NCI-H510A treated with DMSO at 0.1 percent for 48 hours (cell line): ENCODE measurements at places on chromosomes 2 and 18.

DNA sequence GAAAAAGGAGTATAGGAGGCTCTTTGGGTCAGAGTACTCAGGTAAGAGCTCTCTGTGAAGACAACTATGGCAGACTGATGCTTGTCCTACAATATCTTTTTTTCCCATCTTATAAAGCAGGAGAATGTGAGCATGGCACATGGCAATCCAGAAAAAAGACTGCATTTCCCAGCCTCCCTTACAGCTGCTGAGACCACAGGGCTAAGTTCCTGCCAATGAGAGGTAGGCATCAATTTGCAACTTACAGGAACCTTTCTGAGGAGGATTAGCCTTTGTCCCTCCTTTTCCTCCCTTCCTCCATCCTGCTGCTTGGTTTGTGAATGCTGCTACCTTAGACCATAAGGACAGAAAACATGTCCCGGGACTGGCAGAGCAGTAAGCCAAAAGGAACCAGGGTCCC, 37.8 kb upstream of the ST8SIA5 start:
- no peak for DNase-seq

- no peak for DNase-seq
Measured at GRCh38 chr2:224802407-224802806, 86.2 kb upstream of the CCDC195 start.

DNA sequence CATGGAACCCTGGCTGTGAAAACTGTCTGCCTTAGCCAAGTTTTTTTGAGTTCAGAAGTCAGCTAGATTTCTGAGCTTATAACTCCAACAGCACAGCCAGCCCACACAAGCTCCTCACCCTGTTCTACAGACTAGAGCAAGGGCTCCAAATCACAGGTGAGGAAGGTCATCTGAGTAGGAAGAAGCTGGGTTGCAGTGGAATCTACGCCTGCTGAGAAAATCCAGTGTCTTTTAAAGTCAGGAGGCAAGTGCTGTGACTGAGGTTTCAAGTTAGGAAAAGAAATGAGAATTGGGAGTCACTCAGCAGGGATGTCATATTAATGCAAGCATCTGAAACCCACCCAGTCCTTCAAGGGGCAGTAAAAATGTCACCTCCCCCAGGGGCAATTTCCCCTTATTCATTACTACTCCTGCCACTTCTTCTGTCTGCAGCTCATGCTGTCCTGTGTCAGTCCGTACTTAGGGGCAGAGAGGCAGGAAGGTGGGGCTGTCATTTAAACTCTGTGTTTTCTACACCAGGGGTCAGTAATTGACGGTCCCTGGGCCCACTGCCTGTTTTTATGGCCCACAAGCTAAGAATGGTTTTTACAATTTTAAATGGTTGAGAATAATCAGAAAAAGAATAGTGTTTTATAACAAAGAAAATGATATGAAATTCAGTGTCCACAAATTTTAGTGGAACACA, 551.1 kb downstream of the BCL11A start:
- DNase-seq = no peak

DNA sequence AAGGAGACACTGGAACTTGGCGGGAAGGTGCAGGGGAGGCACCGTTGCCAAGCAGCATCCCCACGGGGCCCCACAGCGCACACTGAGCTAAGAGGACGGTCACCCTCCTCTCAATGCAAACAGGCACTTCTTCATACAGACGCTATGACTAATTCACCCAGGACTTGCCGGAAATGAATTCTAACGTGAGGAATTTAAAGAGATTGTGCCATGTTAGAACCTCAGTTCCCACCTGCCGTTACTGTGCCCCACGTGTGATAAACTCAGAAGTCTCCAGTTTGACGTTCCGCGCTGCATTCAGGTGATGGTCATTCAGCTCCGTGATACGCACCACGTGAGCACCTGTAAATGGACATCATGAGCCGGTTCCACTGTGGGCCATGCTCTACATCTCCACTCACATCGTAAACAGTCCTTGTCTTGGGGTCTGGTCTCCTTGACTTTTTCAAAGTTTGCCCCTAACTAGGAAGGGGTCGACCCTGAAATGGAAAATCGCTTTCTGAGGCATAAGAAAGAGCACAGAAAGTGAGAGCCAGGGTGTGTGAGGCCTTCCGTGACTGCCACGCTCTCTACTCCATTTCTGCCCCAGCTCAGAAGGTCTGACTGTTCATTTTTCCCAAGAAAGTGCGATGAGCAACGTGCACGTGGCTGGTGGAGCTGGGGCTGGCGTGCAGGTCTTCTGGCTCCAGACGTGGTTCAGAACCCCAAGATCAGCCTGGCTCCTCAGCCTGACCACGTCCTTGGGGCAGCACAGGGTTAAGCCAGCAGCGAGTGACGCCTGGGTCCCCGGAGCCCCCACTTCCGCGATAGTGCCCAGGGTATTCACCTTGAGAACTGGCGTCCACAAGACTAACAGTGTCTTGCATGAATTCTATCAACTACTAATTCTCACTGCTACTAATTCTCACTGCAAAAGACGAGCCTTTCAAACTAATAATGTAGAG, 35.1 kb downstream of the TMEM18 start:
- DNase-seq = no peak
